Immature natural killer cell (primary cell): ENCODE measurements at places on chromosomes 1 and 21. TPM values are rescaled to one million over a fixed set of nuclear protein-coding genes. Genes with fewer than 3 reads are reported as not detected.

Gene EYA3
- 7.8 TPM for polyA plus RNA-seq

Gene PYCR2
- polyA plus RNA-seq: 62.0 TPM

Gene RXRG
- not detected for polyA plus RNA-seq

Gene TDRD10
- polyA plus RNA-seq: not detected

Gene PADI6
- polyA plus RNA-seq: 0.71 TPM

Gene KRTAP21-2
- not detected for polyA plus RNA-seq

Gene ACTN2
- not detected for polyA plus RNA-seq

Gene CRP
- not detected for polyA plus RNA-seq
